ENCODE measurements at places on chromosomes 2 and 18.

DNA sequence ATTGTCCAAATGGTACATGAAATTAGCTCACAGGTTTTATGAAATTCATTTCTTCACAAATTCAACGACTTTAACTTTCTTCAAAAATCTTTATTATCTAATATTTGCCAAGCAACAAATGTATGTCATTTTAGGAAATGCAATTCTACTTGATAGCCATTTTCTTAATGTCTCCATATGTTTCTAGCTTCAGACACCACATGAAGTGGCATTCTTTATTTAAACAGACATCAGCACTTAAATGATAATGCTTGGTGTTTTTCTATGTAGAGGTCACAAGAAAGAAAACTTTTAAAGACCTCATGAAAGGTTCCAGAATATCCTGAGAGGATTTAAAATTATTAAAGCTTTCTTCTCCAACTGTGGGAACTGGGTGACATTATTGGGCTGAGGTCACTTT, 44.2 kb upstream of the XIRP2 start:
- DNase-seq, result no peak

DNA sequence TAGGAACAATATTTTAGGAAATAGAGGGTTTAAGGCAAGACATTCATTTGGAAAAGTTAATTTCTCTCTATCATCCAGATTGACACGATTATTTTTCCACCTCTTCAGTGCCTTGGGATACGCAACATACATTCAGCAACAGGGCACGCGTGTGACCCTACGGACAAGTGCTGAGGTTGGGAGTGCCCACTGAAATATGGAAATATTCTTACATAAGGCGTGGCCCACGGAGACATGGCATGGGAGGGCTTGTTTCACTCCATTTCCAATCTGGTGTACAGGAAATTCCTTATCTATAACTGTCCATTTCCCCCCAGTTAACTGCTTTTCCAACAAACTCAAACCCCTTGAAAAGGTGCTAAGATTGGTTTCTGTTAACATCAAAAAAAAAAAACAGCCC, 20.9 kb upstream of the KIDINS220 start:
- no peak for DNase-seq

DNA sequence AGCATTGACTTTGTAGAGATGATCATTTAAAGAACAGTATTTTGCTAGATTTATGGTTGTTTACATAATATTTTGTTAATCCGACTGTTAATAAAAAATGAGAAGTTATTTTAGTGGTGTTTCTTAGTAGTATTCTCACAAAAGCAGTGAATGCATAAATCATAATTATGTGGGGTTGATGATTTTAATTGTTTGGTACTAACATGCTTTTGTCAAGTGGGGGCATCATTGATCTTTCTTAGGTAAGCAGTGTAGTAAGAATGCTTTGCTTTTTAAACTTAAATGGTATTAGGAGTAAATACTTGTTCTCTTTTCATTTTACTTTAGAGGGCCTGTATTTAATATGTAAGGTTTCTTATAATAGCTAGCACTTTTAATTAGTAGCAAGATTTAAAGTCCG, 109.2 kb upstream of the OTX1 start:
- peak; percentile 29 for DNase-seq

DNA sequence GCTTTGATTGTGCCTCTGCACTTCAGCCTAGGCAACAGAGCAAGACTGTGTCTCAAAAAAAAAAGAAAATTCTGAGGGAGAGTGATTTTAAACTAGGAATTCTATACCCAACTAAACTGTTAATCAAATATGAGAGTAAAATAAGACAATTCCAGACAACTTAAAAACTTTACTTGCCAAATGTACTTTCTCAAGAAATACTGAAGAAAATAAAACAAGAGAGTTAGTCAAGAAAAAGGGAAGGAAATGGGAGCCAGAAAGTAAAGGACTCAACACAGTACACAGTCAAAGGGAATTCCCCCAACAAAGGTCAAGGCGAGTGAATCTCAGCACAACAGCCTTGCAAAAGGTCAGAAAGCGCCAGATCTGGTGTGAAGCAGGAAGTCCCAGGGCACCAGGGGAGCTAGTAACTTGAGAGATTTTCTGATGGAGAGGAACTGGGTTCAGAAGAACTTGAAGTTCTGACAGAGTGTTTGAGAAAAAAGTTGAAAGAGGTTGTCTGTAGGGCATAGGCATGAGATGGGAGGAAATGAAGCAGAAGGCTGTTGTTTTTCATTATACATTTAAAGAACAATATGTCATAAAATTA, 22.6 kb upstream of the TBC1D8 start:
- no peak for DNase-seq

DNA sequence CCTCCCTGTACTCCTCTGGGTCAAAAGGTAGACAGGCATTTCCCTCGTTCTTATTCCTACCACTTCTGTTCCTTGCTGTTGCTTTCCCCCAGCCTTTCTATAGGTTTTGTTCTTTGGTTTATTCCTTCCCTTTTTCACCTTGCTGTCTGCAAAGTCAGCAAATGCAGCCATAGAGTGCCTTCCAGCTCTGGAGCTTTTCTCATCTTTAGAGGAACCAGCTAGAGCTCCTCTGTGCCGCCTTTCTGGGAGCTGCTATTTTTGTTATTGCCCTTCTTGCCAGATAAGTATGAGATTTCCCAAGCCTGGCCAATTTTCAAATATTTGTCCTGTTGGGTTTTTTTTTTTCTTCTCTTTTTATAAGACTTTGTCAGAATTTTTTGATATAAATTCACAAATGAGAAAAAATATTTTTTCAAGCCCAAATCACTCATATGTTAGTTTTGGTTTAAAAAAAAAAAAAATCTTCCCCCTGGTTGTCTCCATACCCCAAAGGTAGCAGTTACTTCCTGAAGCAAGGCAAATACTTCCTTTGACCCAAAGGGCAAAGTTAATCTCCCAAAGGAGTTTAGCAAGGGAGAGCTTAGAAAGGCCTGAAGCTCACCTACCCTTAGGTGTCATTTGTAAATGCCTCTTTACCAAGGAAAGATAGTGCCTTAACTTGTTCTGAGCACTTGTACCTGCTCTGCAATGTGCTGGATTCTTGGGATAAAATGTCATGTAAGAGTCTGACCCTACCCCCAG, 5.1 kb upstream of the TTC27 start:
- DNase-seq, result no peak

DNA sequence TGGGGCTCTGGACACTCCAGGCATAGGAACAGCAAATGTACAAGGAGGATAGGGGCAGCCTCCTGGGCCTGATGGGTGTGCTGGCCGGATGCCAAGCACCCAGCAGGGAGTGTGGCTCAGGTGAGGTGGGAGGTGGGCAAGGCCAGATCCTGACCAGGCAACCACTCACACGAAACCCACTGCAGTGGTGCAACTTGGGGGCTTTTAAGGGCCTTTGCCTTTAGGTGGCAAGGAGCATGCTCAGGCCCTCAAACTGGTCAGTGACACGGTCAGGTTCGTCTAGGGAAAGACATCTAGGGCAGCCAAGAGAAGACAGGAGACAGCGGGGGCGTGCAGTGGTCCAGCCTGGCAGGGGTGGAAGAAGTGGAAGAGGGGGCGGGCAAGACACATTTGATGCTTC, 18.4 kb upstream of the TEX51 start:
- DNase-seq, result no peak

DNA sequence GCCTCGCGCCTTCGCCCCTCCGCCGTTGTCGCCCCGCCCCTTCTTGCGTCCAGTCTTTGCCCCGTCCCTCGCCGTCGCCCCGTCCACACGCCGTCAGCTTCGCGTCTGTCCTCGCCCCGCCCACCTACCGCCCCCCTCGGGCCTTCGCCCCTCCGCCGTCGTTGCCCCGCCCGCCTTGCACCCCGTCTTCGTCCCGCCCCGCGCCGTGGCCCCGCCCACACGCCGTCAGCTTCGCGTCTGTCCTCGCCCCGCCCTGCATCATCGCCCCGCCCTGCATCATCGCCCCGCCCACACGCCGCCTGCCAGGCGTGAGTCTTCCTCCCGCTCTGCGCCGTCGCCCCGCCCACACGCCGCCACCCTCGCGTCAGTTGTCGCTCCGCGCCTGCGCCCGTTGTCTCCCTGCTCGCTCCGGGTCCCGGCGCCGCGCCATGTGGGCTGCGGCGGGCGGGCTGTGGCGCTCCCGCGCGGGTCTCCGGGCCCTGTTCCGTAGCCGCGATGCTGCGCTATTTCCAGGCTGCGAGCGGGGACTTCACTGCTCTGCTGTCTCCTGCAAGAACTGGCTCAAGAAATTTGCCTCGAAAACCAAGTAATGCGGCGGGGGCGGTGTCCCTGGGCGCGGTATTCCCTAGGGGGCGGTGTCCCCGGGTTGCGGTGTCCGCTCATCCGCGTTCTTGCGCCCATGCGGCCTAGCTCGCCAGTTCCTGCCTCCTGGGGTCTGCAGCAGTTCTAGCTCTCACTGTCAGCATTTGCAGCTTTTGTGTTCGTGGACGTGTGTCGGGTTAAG, at the start of gene RBFA:
Gene RBFA, plus strand, starts transcription at position 367 of the 784 bp plus-strand sequence. Its CDS starts 62 bp downstream, at position 429.
- peak; percentile 99 for DNase-seq

All from NCI-H2081 (cell line).